ENCODE measurements at places on chromosomes 6 and 20. TPM values are rescaled to one million over a fixed set of nuclear protein-coding genes. Genes with fewer than 3 reads are reported as not detected.

GRCh38 chr6:136607204-136607931 lies 57.1 kb upstream of the MAP7 start:
- H3K4me3 ChIP-seq, result no peak overlapping the region
- H3K27me3 ChIP-seq, result no peaks in the 10 kb centered on the region
- peaks cover 11% of the 10 kb centered on the region for H3K36me3 ChIP-seq
- no peak overlapping the region for H3K27ac ChIP-seq
- H3K4me1 ChIP-seq, result peaks cover 30% of the 10 kb centered on the region

GRCh38 chr6:133671376-133671775 lies 217.5 kb upstream of the TCF21 start:
- no peaks in the 10 kb centered on the region for H3K36me3 ChIP-seq
- DNase-seq, result no peak
- H3K27me3 ChIP-seq, result no peaks in the 10 kb centered on the region

- no peaks in the 10 kb centered on the region for H3K36me3 ChIP-seq
- peaks cover 13% of the 10 kb centered on the region for H3K4me1 ChIP-seq
- H3K4me3 ChIP-seq, result no peak overlapping the region
- H3K27ac ChIP-seq, result no peak overlapping the region
- DNase-seq, result no peak
- peaks cover 67% of the 10 kb centered on the region for H3K27me3 ChIP-seq
Observed at GRCh38 chr6:10421158-10421920, 6.5 kb upstream of the TFAP2A start.

DNA sequence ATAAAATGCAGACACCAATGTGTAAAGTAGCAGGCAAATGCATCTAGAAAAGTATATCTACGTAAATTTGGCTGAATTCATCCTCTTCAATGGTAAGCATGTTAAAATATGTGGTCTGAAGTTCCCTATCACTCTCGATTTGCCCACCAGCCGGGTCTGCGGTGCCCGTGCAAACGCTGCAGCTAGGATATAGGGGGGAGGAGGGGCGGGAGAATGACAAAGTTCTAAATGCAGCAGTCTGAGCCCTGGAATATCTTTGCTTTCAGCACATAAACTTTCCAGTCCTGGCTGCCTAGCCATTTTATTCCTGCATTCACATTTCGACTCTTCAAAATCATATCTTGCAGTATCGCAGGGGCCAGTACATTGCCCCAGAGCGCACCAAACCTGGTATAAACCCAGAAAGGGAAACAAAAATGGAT lies 708 bp downstream of the NRN1 start:
- peaks cover 91% of the 10 kb centered on the region for H3K27me3 ChIP-seq
- no peak for DNase-seq
- peak overlapping the region; percentile 62 for H3K4me3 ChIP-seq

DNA sequence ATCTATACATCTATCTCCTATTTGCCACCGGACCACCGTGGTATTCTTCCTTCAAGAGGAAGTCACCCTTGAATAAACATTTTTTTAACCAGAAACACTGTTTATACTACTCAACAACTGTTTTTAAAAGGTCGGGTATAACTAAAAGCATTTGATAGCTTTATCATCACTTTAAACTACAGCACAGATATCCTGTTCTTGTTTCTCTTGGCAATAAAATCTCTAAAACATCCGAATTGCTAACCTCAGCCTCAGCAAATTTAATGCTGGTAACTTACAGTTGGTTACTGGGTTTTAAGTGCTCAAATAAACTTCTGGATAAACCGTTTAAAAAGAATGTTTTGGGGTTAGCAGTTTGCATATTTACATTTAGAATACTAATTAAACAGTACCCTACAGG lies 20.4 kb downstream of the ZUP1 start:
- H3K27me3 ChIP-seq, result no peaks in the 10 kb centered on the region
- H3K4me3 ChIP-seq, result no peak overlapping the region
- H3K27ac ChIP-seq, result no peak overlapping the region
- peaks cover 58% of the 10 kb centered on the region for H3K36me3 ChIP-seq

- peaks cover 18% of the 10 kb centered on the region for H3K4me1 ChIP-seq
- H3K27ac ChIP-seq, result no peak overlapping the region
- no peak for DNase-seq
- H3K27me3 ChIP-seq, result no peaks in the 10 kb centered on the region
- H3K36me3 ChIP-seq, result no peaks in the 10 kb centered on the region
Observed at GRCh38 chr20:9255171-9255570, 186.3 kb downstream of the PLCB4 start.

DNA sequence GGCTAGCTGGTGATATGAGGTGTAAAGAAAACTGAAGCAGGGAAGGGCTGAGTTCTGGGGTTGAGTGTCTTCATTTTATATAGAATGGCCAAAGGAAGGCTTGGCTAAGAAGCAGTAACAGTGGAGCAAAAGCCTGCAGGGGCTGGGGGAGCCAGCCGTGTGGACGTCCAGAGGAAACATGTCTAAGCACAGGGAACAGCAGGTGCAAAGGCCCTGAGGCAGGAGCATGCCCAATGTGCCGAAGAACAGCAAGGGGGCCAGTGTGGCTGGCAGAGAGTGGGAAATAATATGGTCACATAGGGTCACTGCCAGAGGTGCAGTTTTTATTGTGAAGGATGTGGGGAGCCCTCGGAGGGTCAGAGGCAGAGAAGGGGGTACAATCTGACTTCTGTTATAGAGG lies 60.5 kb upstream of the KCNG1 start:
- no peak for DNase-seq
- no peak overlapping the region for H3K27ac ChIP-seq
- H3K27me3 ChIP-seq, result peaks cover 66% of the 10 kb centered on the region
- H3K4me3 ChIP-seq, result no peak overlapping the region
- H3K4me1 ChIP-seq, result no peaks in the 10 kb centered on the region
- H3K36me3 ChIP-seq, result no peaks in the 10 kb centered on the region

The GLP1R gene
- 2.7 TPM for total RNA-seq

DNA sequence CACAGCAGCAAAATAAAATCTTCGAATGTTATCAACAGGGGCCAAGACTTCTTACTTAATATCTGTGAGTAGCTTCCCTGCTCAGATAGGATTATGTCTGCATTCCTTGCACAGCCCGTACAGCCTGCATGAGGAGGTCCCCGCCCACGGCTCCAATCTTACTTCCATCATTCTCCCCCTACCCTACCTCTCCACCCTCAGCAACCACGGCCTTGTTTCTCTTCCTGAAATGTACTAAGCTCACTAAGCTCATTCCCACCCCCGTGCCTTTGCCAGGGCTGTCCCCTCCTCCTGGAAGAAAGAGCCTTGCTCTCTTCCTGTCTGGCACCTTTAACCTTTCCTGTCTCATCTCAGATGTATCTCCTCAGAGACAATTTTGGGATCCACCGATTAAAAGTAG lies 120.4 kb downstream of the BCAS1 start:
- no peak overlapping the region for H3K27ac ChIP-seq
- H3K27me3 ChIP-seq, result no peaks in the 10 kb centered on the region
- DNase-seq, result no peak
- H3K4me3 ChIP-seq, result no peak overlapping the region

- H3K27ac ChIP-seq, result no peak overlapping the region
- H3K4me3 ChIP-seq, result peak overlapping the region; percentile 37
- peaks cover 99% of the 10 kb centered on the region for H3K27me3 ChIP-seq
- no peaks in the 10 kb centered on the region for H3K36me3 ChIP-seq
- DNase-seq, result peak; percentile 47
Observed at GRCh38 chr6:1381481-1382330, 7.7 kb upstream of the FOXF2 start.

GRCh38 chr6:38322138-38322537 lies 317.6 kb downstream of the BTBD9 start:
- H3K36me3 ChIP-seq, result no peaks in the 10 kb centered on the region
- H3K27me3 ChIP-seq, result no peaks in the 10 kb centered on the region
- H3K4me1 ChIP-seq, result no peaks in the 10 kb centered on the region
- DNase-seq, result no peak

GRCh38 chr20:10769700-10770099 lies 95.9 kb upstream of the JAG1 start:
- no peaks in the 10 kb centered on the region for H3K27me3 ChIP-seq
- no peak overlapping the region for H3K4me3 ChIP-seq
- H3K36me3 ChIP-seq, result no peaks in the 10 kb centered on the region
- DNase-seq, result no peak
